ENCODE measurements at places on chromosomes 3 and 15. TPM values are rescaled to one million over a fixed set of nuclear protein-coding genes. Genes with fewer than 3 reads are reported as not detected.

- DNase-seq, result no peak
Observed at GRCh38 chr15:84817466-84818081, 418 bp downstream of the ALPK3 start.

DNA sequence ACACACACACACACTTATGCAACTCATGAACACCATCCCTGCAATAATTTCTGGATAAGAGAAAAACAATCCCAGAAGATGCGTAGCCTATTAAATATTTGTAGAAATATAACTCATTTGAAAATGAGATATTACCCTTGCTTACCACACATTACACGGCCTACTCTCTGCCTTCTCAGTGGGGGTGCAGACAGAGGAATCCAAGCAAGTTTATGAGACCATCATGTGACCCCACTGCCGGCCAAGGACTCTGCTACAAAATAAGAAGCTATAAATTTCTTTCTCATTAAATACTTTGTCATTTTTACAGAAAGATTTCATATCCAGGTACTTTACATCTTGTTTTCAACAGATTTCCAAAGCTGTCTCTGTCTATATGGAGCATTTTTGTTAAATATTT lies 286.3 kb downstream of the ZNF385D start:
- no peak for DNase-seq

- no peak for DNase-seq
Observed at GRCh38 chr15:51883271-51883837, 53.9 kb downstream of the TMOD3 start.

The BCL2A1 gene
- 1.8 TPM for total RNA-seq
